Posterior vena cava (tissue), 2 donors: ENCODE measurements at places on chromosomes 3 and 15. TPM values are rescaled to one million over a fixed set of nuclear protein-coding genes. Genes with fewer than 3 reads are reported as not detected.

Gene UROC1
- not detected for total RNA-seq

Gene NIT2
- 39.0 TPM for total RNA-seq

Gene ABCC5
- 17.5 TPM for total RNA-seq

Gene COMMD2
- total RNA-seq: 33.8 TPM

Gene SKOR1
- 0.76 TPM for total RNA-seq

Gene TNFAIP8L3
- 57.0 TPM for total RNA-seq

Gene SLC41A3
- 44.7 TPM for total RNA-seq

Gene RARRES1
- total RNA-seq: 446 TPM

Gene DUOXA2
- total RNA-seq: not detected

Gene CAMKV
- total RNA-seq: not detected

Gene TGM5
- total RNA-seq: 0.56 TPM

Gene TCTA
- 20.8 TPM for total RNA-seq

Gene TRIM42
- total RNA-seq: not detected

Gene ASB14
- total RNA-seq: not detected

Gene STRA6
- not detected for total RNA-seq

Gene DLEC1
- 0.14 TPM for total RNA-seq

Gene LSAMP
- 3.7 TPM for total RNA-seq

Gene MAGEF1
- total RNA-seq: 29.6 TPM

Gene EXD1
- total RNA-seq: not detected

Gene KLF15
- total RNA-seq: 10.6 TPM

Gene SMAD6
- 18.4 TPM for total RNA-seq

Gene RBPMS2
- total RNA-seq: 9.4 TPM

Gene SLC28A2
- not detected for total RNA-seq

Gene SLC24A5
- not detected for total RNA-seq
